ENCODE measurements at places on chromosomes 3 and 15.

DNA sequence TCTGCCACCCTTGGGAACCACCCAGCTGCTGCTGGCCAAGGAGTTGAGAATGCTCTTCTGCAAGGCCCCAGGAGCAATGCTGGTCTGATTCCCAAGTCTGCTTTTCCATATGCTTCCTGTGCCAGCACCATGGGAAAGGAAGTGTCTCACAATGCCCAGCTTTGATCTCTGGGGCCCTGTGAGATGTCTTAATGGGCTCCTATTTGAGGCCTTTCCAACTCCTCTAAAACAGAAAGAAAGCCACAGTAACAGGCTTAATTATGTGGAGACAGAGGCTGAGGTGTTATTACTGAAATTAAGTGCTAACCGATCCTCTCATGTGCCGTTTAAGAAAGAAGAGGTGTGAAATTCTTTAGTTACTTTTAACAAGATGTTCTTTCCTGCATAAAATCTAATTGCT, 4.5 kb downstream of the EOGT start:
- DNase-seq, result no peak

GRCh38 chr15:84741121-84741520, 7.3 kb upstream of the ZNF592 start:
- no peak for DNase-seq

GRCh38 chr3:58218904-58219303, 8.1 kb upstream of the DNASE1L3 start:
- no peak for DNase-seq

- no peak for DNase-seq
Observed at GRCh38 chr3:167228135-167228534, 152.0 kb downstream of the ZBBX start.

All from activated T-cell treated with anti-CD3 and anti-CD28 coated beads for 1 hour (primary cell).